ENCODE measurements at places on chromosomes 2 and 18.

DNA sequence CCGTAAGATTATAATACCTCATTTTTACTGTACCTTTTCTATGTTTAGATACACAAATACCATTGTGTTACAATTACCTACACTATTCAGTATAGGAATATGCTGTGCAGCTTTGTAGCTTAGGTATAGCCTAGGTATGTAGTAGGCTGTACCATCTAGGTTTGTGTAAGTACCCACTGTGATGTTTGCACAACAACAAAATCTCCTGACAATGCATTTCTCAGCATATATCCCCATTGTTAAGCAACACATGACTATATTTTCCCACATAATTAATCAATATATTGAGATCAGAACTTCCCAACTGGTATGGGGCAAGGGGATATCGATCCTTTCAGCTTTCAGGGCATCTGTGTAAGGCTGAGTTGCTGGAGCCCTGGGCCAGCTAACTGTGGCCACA, 106.3 kb upstream of the OTX1 start:
- DNase-seq: no peak

DNA sequence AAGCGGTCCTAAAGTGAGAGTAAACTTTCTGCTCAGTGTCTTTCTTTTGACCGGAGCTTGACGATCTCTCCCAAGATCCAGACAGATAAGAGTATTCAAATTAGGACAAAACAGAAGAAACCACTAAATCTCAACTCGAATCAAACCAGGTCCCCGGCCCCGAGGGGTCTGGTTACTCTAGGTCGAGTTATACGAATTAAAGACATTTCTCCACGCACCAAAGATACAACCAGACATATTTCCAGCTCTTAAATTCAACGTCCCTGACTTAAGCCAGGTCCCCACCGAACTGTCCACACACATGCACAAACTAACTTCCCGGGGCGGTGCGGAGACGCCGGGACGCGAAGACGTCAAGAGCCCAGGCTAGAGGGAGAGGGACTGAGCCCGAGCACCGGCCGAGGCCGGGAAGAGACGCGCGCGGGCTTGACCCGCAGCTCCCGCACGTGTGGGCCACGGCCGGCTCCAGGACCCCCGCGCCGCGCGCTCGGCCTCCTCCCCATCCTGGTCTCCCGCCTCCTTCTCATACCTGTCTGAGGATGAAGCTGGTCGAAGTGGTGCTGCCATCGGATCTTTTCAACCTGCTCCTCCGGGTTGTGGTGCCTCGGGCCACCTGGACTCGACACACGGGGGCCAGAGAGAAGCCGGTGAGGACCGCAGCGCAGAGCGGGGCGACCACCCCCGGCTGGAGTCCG, 896 bp downstream of the CACNB4 start:
- no peak for DNase-seq

DNA sequence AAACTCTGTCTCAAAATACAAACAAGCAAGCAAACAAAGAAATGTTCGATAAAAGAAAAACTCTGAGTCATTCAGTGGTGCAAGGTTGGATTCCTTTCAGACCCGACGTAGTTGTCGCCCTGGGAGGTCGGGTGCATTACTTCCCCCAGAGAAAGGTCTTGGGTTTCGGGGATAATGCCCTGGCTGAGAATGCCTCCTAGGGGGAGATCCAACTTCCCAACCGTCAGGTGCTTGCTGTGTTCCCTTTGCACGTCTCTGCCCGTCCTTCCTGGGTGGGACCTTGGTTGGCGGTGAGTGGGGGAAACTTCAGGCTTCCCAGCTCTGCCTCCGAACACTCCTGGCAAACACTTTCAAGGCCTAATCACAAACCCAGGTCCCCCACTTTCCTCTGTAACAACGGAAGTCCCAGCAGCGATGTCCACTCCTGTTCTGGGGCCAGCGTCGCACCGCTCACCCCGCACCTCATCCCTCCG, 609 bp downstream of the TPGS2 start:
- no peak for DNase-seq

DNA sequence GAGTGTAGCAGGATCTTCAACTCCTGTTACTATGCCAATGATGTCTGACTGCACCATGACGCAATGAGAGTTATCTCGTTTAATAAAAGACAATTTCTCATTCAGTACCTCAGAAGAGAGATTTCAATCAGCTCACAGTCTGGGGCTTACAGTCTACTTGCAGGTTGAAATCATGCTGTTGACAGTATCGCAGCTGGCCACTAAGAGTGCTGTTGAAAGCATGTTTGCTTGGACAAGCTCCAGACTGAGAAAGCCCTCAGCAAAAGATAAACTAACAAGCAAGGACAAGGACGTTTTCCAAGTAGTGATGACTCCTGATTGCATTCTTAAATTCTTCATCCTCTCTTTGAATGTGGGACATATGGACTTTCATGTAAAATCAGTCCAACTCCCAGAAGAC, 145.2 kb upstream of the SYT4 start:
- DNase-seq: no peak

DNA sequence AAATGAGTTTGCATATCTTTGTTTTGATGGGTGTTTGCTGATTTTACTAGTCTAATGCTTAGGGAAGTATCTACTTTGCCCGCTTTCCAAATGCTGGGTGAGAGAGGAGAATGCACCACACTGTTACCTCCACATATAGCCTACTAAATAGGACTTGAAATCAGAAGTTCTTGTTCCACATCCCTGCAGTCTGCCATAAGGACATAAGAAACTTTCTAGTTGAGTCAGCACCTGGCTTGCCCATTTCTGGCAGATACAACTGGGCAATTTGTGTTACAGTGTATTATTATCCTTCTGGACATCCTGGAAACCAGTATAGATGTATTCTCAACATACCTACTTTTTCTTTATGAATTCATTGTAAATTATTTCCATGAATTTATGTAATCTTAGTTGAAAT, 29.5 kb downstream of the ANXA4 start:
- no peak for DNase-seq

GRCh38 chr2:42101206-42102023, 53.6 kb downstream of the PKDCC start:
- DNase-seq: peak; percentile 40

DNA sequence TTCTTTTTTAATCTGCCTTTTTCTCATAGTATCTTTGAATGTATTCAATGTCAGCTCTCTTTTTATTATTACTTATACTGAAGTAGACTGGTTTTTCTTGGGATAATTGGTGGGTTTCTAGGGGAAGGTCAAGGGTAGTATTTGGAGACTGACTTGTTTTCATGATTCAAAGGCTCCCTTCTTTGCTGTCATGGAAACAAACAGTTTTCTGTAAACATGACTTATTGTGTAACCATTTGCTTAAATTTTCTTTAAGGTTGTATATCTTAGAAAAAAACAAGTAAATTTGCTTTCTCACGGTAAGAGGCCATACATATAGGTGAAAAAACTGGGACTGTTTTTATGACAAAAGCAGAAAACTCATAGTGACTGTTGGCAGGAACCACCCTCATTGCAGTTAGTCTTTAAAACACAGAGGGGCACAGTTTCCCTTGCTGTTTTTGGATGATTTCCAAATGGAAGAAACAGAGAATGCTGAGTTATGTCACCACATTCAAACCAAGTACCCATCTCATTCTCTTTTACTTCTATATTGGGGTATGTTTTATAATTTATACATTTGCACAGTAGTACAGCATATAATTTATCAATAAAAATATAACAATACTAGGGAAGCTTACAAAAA, 5.8 kb upstream of the RDH14 start:
- no peak for DNase-seq

DNA sequence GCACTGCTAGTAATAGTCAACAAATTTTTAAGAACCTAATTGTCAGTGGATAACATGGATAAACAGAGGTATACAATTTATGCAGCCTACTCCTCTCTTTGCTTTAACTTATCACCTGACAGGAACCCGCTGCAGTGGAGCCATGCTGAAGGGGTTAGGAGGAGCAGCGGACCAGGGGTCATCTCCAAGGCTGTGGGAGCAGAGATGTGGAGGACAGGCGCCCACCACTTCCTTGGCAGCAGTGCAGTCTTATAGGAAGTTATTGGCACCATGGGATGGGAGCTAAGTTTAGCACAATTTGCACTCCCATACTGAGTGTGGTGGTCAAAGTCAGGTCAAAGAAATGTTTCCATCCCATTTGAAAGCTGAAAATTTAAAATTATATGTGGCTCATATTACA, 35.6 kb downstream of the HDLBP start:
- no peak for DNase-seq

GRCh38 chr2:5412001-5412400, 280.2 kb upstream of the SOX11 start:
- no peak for DNase-seq

GRCh38 chr2:163713534-163714311, 22.1 kb downstream of the FIGN start:
- DNase-seq: no peak

DNA sequence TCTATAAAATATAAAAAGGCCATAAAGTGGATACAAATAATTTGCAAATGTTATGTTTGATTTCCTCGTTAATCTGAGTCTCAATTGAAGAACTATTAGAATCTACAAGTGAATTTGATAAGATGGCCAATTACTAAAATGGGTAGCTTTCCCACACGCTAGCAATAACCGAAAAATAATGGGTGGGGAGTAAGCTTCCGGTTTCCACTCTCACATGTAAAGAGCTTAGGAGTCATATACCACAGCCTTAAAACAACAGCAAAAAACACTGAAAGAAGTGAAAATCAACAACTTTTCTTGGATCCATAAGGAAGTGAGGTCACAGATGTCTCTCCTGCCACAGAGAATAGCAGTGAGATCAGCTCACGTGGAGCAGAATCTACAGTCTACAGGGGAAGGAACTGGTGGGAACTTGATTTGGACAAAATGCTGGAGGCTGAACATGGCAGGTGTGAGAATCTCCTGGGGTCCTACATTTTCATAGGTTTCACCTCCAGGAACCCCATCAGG, 18.6 kb downstream of the THAP4 start:
- no peak for DNase-seq

- no peak for DNase-seq
Measured at GRCh38 chr2:54572636-54573536, 116.8 kb downstream of the SPTBN1 start.

GRCh38 chr2:241092677-241093076, 9.4 kb downstream of the MTERF4 start:
- DNase-seq: no peak

DNA sequence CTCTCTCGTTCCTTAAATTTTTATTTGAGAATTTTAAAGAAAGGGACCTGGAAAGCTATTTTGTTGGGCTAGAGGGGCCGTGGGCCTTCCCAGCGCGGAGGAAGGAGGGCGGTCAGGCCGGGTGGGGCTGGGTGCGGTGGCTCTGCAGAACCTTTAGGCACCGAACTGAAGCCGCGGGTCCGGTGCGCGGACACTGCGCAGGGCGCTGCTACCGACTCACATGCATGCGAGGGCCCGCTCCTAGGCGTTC, 1.6 kb upstream of the TWIST2 start:
- no peak for DNase-seq

DNA sequence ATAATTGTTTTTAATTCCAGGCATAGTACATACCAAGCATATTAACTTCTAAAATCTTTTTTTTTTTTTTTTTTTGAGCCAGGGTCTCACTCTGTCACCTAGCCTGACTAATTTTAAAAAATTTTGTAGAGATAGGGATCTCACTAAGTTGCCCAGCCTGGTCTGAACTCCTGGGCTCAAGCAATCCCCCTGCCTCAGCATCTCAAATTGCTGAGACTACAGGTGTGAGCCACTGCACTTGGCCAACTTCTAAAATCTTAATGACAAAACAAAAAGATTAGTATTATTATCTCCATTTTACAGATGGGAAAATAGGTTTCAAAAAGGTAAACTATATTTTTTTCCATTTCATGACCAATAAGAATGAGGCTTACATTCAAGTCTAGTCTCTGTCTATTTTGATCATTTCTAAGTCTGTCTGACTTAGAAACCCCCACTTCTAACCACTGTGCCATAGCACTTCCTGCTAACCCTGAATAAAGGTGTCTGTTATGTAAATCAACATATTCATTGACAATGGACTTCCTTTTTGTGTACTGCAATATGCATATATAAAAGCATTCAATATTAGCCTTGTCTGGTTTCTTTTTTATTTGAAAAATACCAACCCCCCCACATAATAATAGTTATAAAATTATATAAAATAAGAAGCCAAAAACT, 28.7 kb upstream of the ZEB2 start:
- DNase-seq: no peak

- no peak for DNase-seq
Measured at GRCh38 chr2:119803101-119803500, 43.4 kb downstream of the PTPN4 start.

GRCh38 chr2:168748461-168748860, 54.0 kb upstream of the NOSTRIN start:
- DNase-seq: no peak

- DNase-seq: peak; percentile 12
Measured at GRCh38 chr2:191218292-191218898, 26.8 kb upstream of the MYO1B start.

GRCh38 chr2:175167076-175167791, 769 bp downstream of the ATF2 start:
- no peak for DNase-seq

DNA sequence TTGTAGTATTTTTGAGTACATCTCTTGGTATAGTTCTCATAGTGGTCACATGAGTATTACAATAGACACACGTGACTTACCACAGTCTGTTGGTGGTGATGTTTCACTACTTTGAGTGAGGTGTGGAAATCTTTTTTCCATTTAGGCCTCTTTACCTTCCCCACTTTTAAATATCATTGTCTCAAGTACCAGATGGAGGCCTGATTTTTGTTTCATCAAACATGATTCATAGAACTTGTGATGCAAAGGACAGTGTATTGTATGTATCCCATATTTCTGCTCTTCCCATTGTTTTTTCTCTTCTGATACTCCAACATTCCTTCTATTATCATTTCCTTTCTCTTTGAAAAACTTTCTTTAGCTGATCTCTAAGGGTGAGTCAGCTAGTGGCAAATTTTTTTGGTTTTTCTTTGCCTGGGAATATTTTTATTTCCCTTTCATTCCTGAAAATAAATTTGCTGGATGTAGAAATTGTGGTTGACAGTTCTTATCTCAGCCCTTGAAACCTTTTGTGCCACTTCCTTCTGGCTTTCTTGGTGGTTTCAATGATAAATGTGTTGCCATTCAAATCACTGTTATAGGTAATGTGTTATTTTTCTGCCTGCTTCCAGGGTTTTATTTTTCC, 32.8 kb downstream of the RFX8 start:
- DNase-seq: no peak

- no peak for DNase-seq
Measured at GRCh38 chr18:24995056-24995455, 356.9 kb downstream of the ZNF521 start.

DNA sequence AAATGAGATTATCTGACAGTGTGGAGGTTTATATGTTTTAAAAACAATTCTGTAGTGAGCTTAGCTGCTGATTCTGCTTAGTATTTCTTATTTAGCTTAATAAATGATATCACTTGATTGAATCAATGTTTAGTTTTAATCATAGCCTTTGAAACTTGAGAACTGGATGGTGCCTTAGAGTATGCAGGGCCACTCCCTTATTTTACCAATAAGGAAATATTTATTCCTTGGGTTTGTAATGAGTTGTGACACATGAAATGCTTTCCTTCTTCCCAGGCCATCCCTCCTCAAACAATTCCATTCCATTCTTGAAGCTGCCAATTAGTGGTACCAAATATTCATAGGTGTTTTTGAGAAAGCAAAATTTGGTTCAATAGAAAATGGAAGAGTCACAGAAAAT, 183.8 kb upstream of the DCC start:
- DNase-seq: no peak
